ENCODE measurements at places on chromosomes 3 and 15.

GRCh38 chr15:92409006-92409405 is 15.3 kb downstream of the ST8SIA2 start:
- DNase-seq, result no peak

DNA sequence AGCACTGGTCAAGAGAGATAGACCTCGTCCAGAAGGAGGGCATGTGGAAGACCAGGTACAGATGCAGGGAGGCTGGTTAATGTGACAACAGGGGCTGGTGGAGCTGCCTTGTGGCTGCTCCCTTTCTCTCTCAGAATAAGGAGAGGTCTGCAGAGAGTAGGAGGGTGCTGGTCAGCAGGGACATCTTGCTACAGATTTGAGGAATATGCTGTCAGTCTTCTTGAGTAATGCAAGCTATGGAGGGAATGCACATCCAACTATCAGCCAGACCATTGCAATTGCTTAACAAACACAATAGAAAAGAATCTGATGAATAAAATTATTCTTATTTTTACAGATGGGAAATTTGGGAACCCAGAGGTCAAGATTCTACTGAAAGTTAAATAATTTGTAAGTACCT is 20.3 kb upstream of the SIAH2 start:
- DNase-seq, result no peak

DNA sequence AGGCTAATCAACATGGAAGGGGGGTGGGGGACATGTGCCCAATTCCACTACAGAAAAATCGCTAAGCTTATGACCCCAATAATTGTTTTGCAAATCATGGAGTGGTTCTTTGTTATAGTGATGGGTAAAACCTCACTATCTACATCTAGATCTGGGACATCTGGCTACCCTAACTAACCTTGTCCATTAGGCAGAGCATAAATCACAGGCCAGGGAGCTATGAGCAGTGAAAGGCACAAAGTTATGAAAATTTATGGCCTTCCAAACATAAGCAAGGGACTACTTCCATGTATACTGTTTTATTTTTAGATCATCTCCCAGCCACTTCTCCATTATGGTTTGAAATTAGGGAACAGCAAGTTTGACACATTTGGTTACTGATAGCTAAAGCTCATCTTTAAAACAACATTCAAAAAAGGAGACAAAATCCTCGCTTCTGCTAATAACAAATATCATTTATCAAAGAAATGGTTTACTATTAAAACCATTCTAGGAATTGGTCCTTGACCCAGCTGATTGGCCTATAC is 78.3 kb downstream of the RSL24D1 start:
- DNase-seq, result no peak

DNA sequence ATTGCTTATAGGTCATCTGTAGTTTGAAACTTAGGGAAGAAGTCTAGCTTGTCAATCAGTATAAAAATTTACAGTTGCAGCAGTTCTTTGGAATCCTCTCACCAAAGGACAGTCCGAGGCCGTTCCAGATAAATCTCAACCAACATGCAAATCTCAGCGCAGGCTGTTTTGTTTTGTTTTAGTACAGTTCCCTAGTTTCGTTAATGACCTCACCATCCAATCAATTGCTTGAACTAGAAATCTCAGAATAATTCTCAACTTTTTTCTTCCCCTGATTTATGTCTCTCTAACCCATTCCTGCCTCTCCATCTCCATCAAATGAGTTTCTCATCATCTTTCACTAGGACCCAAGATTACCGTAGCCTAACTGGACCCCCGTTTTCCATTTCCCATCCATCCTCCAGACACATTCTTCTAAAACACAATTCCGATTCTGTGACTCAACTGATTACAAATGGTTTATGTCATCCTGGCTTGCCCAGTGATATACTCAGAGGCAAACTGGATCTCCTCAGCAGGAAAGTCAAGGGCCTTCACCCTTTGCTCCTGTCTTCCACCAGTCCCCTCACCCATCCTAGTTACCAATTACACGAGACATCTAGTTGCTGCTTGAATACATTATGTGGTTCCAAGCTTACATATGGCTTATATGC is 1.3 kb downstream of the SMCO1 start:
- DNase-seq, result no peak

GRCh38 chr3:107954845-107955244 is 136.0 kb downstream of the CD47 start:
- no peak for DNase-seq

GRCh38 chr3:44077267-44077666 is 164.4 kb upstream of the TOPAZ1 start:
- peak; percentile 52 for DNase-seq

GRCh38 chr15:32910839-32911238 is 193.0 kb downstream of the GREM1 start:
- no peak for DNase-seq
